ENCODE measurements at places on chromosomes 5 and 9.
A peak's percentile ranks its signal among the peaks of the same experiment; 100 is the strongest.

DNA sequence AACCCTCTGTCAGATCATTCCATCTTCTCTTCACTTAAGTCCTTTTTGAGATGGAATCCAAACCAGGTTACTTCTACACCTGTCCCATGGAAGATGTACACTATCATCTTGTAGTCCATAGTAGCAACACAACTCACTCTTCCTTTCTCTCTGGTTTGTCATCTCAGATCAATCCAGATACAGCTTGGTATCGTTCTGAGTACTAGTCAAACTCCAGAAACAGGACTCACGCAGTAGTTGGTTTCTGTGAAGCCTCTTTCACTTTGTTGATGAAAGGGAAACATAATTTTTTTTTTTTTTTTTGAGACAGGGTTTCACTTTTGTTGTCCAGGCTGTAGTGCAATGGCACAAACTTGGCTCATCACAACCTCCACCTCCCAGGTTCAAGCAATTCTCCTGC lies 484.0 kb downstream of the PRDM9 start:
- DNase-seq, result no peak

GRCh38 chr9:87644659-87645058 lies 81.3 kb upstream of the CTSL start:
- DNase-seq, result no peak

- DNase-seq, result peak; percentile 59
Measured at GRCh38 chr5:58410441-58410840, 49.4 kb downstream of the PLK2 start.

DNA sequence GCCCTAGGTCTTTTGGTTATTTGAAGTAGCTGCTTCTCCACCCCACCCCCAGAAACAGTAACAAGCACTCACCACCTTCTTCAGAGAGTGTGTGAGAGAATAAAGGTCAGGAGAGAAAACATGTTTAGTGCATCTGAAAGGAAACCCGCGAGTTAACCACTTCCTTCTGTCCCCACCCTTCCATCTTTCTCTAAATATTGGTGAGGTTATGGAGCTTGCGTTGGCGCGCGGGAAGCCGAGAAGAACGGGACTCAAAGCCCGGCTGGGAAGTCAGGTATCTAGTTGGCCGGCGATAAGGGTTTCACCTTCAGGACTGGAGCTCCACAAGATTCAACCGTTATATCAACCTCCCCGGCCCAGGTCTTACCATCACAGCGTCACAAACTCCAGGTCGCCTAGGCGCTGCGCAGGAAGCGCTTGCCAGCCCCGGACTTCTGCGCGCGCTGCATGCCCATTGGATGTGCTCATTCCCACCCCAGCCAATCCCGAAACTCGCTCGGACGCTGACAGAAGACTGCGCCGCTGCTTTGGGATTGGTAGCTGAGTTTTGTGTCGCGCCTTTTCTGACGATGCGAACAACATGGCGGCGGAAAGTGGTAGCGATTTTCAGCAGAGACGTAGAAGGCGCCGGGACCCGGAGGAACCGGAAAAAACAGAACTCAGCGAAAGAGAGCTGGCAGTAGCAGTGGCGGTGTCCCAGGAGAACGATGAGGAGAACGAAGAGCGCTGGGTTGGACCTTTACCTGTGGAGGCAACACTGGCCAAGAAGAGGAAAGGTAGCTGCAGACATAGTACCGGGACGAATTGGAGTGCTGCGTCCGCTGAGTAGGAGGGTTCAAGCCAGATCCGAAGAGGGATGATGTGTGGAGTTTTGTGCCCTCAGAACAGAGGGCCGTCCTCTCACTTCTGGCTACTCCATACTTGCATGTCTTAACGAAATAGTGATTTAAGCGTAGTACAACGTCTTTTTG lies at the start of the genes CENPK and PPWD1:
Gene CENPK (minus strand): TSS at position 438 of the 971 bp plus-strand sequence. CDS start 8,261 bp downstream, outside the sequence.
Gene PPWD1 (plus strand): TSS at position 566 of the 971 bp plus-strand sequence. CDS start 15 bp downstream, at position 581.
- peak; percentile 90 for DNase-seq

DNA sequence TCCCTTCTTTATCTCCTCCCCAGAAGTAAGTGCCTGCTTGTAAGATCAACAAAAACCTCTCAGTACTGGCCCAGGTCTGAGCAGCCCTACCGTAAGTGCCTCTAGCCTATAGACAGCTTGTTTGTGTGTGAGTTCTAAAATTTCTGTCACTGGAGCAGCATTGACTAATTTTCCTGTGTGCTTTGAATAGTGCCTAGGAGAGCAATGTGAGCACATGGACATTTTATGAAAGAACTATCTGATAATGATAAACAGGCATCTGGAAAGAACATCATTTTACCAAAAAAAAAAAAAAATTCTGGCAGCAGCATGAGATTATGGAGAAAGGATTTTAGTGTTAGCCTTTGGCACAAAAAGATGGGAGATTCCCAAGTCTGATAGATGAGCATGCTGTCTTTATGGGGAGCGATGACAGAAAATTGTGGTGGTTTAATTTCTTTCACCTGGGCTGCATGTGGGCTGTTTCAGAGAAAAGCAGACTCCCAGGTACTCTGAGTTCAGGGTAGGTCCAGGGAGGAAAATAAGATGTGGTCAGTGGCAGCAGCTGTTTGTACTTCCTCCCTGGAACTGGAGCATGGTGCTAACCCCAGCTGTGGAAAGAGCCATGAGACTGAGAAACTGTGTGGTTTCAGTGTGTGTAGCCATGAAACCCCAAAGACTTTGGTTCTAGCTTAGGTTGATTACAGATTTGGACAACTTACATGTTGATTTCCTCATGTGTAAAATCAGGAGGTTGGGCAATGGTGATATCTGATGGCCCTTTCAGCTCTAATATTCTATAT lies 419.9 kb downstream of the NTRK2 start:
- DNase-seq, result no peak

DNA sequence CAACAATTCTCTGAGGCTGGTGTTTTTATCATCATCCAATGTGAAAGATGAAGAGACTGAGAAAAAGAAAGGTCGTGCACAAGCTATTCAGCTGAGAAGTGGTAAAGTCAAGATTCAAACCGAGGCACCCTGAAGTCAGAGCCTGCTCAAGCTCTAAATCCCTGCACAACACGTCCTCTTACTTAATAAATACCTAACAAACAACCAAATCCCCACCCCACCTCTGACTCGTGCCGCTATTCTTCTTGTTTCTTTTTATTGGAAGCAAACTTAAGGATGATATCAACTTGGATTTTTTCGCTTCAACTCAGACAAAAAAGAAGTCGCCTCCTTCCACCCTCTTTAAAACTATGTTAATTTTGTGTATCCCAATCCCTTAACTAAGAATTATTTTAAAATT lies 140.2 kb downstream of the CEP120 start:
- no peak for DNase-seq

GRCh38 chr9:87950765-87951488 lies 23.4 kb downstream of the CDK20 start:
- no peak for DNase-seq

DNA sequence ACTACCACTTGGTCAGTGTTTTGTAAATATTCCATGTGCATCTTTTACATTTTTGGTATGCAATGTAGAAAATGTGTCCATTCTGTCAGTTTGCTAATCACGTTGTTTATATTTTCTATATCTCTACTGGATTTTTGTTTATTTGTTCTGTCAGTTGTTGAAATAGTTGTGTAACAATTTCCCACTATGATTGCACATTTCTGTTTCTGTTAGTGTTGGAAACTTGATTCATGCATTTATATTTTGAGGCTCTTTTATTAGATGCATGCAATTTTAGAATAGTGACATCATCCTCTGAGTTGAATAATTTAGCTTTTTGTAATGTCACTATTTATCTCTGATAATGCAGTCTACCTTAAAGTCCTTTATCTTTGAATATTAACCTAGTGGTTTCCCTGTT lies 25.8 kb upstream of the LECT2 start:
- peak; percentile 84 for DNase-seq

DNA sequence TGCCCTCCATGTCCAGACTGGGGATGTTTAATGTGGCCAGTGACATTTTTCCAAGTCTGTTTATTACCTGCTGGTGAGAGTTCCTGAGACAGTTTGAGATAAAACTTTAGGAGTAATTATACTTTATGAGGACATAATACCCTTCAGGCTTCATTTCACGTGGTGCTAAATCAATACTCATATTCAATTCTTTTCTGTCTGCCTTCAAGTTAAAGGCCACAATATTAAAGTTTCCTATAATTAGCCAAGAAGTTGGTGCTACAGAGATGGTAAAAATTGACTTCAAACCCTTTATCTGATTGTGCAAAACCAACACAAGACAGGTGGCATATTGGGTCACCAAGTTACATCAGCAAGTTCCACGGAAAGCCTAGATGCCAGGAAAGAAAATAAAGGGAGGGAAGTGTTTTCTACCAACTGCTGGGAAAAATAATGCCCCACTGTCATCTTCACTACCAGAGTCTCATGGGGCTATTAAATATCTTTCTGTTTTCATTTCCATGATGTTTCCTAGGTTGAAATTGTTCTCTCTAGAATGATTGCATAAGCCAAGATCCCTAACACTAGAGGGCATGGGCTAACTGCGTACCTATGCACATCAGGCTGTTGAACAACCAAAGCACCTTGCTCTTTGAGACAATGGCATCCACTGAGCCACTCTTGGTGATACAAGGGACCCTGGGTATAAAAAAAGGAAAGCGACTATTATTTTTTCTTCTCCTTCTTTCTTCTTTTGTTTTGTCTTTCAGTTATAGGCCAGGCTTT lies 68.7 kb downstream of the INSYN2B start:
- no peak for DNase-seq

- DNase-seq, result no peak
Measured at GRCh38 chr9:135083831-135084230, 3.6 kb upstream of the OLFM1 start.

GRCh38 chr9:107711542-107711941 lies 222.0 kb upstream of the KLF4 start:
- DNase-seq, result peak; percentile 94

- no peak for DNase-seq
Measured at GRCh38 chr5:176594554-176594953, 15.4 kb downstream of the GPRIN1 start.

DNA sequence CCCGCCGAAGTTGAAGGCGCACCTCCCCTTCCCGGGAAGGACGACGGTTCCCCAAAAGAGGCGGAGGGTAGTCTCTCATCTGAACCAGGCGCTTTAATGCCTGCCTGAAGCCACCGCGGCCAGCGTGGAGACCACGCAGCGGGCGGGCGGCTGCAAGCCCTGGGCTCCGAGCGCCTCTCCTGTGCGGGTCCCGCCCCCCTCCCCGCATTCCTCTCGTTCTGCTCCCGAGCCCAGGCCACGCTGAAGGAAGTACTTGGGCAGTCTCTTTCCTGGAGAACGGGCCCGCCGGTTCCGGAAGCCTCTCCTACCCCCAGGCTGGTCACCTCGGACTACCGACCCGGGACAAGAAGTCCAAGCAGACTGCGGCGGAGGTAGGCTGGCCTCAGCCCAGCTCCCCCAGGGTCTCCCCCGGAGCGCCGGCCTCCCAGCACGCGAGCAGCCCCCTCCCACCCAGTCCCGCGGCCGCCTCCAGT lies 571 bp downstream of the PPIC start:
- peak; percentile 49 for DNase-seq

- no peak for DNase-seq
Measured at GRCh38 chr5:168364151-168364661, 72.8 kb downstream of the WWC1 start.

DNA sequence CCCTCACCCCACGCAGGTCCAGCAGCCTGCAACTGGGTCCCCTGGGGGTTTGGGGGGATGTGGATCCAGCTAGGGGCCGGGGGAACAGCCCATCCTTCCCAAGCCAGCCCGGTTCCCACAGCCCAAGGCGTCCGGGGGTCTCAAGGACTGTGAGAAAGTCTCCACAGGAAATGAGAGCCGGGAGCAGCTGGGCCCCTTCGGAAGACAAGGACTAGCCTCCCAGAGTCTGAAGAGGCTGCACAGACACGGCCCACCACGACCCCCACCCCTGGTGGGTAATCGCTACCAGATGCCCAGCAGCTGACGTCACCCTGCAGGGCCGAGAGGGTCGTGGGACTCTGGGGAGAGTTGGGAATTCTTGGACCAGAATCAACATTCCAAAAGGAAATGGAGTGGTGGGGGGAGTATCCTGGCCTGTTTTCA lies 10.5 kb downstream of the SH2D3C start:
- no peak for DNase-seq

- peak; percentile 42 for DNase-seq
Measured at GRCh38 chr5:16773991-16774390, 157.2 kb upstream of the RETREG1 start.

GRCh38 chr5:168316139-168316578 lies 24.7 kb downstream of the WWC1 start:
- DNase-seq, result no peak

- peak; percentile 25 for DNase-seq
Measured at GRCh38 chr9:123102375-123103113, 69.1 kb downstream of the GPR21 start.

DNA sequence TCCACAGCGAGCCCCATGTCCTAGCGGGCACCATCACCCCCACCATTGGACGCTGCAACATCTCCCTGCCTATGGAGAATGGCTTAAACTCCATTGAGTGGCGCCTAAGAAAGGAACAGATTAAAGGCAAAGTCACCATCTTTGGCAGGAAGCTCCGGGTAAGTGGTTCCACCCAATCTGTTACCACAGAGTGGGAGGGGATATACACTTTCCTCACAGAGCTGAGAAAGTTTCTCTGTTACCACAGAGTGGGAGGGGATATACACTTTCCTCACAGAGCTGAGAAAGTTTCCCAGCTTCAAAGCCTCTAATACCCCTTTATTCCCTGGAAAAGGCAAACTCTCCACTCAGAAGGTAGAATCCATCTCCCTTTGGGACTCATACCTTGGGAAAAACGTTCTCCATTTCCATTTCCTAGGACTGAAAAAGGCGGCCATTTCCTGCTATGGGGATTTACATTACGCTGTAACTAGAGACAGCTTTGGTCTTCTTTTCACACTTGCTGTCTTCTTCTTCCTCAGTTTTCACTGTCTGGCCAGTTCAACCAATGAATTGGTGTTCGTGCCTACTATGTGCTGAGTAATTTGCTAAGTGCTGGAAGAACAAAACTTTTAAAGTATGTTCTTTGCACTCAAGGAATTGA lies 63.4 kb upstream of the WWC1 start:
- no peak for DNase-seq

DNA sequence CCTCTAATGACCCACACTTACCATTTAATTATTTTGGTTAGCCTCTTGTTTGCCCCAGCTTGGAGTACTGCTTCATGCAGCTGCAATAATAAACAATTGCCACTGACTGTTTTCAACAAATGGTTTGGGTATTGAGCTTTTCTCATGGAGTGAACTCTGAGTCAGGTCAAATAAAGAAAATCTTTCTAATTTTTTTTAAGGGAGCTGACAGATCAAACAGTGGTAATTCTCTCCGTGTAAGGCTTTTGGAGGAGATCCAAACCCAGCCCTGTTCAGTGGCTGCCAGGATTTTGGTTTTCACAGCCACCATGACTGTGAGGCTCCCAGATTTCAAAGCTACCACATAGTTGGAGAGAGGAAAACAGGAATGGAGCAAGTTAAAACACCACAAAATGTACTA lies 110.7 kb upstream of the EFNA5 start:
- no peak for DNase-seq

GRCh38 chr9:87040410-87041009 lies 93.2 kb upstream of the GAS1 start:
- DNase-seq, result no peak

- no peak for DNase-seq
Measured at GRCh38 chr5:2250365-2250950, 367.7 kb upstream of the IRX4 start.

- peak; percentile 31 for DNase-seq
Measured at GRCh38 chr5:142245786-142246185, 79.0 kb downstream of the SPRY4 start.

Data from fibroblast of gingiva (primary cell).